Stimulated activated naive CD4-positive, alpha-beta T cell treated with Interleukin-2 at 50 U/mL for 16 hours (primary cell): ENCODE measurements at places on chromosomes 2 and 18.

GRCh38 chr18:47912343-47912742 is 18.1 kb downstream of the SMAD2 start:
- no peak for DNase-seq

DNA sequence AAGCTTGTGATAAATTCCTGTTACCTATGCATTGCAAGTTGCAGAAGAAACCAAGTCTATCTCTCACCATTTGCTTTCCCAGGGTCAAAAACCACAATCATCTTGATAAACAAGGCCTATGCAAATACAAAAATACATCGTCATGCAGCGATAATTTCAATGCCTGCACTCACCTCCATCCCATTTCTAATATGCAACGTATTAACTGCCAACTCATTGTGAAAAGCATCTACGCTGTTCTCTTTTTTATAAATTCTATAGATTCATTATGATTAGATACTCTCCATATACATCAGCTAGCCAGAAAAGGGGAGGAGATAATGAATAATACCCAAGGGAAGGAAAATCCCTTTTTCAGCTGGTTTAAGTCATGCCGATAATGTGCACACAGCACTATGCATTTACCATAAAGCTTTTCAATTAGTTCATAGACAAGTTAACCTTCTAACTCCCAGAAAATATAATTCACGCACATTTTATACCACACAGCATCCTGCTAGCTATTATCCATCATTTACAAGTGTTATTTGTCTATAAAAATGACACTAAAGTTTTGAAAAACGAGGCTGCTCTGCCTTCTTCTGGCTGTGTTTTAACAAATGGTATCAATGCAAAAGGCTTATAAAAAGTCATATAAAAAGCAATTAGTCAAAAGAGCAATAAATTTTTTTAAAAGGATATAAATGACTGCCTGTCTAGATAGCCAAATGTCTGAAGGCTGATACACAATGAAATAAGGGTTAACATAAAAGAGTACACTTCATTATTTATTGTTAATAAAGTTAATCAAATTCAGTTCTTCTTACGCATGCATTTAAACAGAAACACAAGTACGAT is 77.6 kb downstream of the AFF3 start:
- DNase-seq, result no peak

- DNase-seq, result no peak
These were observed 310.6 kb upstream of the FSIP2 start for GRCh38 chr2:185428000-185428399.

- no peak for DNase-seq
These were observed 3.6 kb downstream of the BIRC6 start for GRCh38 chr2:32360416-32360815.

DNA sequence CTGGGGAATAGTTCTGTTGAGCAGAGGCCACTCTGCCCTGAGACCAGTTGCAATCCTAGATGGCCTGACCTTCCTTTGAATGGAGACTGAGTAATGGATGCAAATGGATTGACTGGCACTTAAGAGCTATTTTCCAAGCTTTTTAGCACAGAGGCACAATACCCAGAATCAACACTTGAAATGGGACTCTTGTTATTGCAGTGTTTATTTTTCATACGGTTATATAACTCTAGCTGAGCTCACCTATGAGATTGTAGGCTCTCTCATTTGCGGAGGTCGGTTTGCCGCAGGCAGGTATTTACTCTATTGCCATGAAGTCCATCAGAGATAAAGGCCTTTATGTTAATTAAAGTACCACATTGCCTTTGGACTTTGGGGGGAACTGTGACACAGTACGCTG is 422.3 kb upstream of the CELF4 start:
- DNase-seq, result no peak

DNA sequence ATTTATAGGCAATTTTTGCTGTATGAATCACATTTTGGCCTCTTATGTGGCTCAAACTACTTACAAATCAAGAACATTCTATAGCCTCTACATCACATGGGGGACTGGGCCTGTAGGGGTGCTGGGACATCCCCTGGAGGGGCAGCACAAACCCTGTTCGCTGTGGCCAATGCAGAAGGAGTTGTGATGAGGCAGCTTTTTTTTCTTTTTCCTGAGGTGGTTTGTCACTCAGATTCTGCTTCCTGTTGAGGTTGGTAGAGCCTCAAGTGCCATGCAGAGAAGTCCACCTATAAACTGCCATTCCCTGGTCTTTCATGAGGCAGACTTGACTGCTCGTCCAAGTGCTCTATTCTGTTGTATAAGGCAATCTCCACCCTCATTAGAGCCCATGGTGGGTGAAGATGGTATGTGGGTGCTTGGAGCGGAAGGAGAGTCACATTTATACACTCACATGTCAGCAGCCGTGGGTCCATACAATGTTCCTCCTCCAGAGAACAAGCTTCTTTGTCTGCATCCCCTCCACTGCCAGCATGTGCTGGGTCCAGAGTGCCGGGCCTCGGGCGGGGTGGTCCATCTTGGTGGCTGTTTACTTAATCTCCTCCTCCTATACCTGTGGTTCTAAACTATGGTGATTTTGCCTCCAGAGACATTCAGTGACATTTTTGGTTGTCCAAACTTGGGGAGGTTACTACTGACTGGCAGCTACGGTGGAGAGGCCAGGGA is 120.3 kb downstream of the ACOXL start:
- DNase-seq, result no peak

DNA sequence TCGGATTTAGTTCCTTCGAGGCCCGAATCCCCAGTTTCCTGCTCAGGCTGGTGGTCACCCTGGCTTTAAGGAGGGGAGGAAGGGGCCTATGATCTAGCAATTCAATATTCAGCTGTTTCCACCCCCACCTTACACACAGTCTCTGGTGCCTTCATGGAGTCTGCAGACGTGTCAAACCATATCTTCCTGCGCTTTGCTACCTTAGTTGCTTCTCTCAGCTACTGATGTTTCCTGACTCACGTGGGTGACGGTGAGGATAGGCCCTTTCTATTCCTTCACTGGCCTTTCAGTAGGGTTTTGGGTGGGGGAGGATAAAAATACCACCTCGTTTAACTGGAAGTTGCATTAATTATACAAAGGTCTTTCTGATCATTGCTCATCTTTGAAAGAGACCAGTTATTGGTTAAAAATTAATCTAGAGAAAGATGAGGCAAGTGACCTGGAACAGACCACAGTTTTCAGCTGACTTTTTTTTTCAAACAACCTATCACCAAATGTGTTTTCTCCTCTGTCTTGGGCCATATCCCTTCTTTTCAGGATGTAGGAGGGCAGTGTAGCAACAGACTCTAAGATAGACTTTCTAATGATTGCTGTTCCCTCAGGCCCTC is 49.7 kb downstream of the SH2D6 start:
- DNase-seq, result no peak

GRCh38 chr2:23460228-23460627 is 75.2 kb downstream of the KLHL29 start:
- DNase-seq, result no peak

GRCh38 chr18:54229421-54230059 is 5.1 kb upstream of the MBD2 start:
- no peak for DNase-seq

- DNase-seq, result no peak
These were observed 103.6 kb upstream of the BOD1L2 start for GRCh38 chr18:57043241-57043640.

GRCh38 chr18:48804856-48805610 is 145.7 kb downstream of the SMAD7 start:
- DNase-seq, result no peak
